ENCODE measurements at places on chromosomes 7 and 10.

- no peak for DNase-seq
Measured at GRCh38 chr10:113228530-113228929, 278.5 kb downstream of the TCF7L2 start.

- DNase-seq: no peak
Measured at GRCh38 chr10:66538908-66539307, 386.9 kb upstream of the LRRTM3 start.

DNA sequence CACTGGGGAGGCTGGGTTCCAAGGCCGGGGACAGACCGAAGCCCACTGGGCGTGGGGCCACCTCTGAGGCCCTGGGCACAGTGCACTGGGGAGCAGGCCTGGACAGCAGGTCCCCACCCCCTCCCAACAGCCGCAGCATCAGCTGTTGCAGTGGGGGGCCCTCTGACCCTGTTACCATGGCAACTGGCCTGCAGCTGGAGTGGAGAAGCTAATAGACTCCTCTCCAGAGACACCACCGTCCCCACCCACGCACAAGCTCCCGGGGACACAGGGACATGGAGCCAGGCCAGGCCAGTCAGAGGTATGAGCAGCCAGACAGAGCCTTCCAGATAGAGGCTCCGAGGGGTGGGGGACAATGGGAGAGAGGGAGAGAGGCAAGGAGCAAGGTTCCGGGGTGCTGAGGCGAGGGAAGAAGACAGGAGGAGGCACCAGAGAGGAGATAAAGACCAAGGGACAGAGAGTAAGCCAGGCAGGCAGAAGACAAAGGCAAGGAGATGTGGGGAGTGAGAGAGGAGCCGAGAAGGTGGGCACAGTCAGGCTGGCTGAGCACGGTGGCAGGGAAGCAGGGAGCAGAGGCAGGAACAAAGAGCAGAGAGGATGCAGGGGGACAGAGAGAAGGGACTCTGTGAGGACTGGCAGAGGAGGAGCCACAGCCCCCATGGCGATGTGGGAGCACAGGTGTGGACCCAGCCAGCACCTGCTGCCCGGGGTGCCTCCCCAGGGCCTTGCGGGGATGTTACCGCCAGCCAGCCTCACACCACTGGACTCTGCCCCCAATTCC is 6.7 kb downstream of the KCNH2 start:
- DNase-seq: peak; percentile 80

DNA sequence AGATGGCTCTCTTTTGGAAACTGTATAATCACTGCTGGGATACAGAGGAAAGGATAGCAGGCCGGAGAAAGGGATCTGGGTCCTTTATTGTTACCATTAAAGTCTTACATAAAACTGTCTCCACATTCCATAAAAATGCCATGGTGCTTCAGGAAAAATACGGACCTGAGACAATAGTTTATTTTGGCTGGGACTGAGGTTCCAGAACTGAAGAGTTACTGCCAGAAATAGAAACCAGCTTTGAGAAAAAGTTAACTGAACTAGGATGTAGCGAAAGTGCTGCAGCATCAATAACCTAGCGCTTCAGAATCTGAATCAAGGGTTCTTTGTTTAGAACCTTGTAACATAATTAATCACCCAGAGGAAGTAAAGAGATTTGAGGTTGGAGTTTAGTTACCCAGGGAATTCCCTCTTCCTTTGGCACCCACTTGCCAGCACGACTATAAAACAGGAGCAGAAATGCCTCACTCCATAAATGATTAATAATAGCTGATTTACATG is 38.0 kb downstream of the MEOX2 start:
- DNase-seq: no peak

DNA sequence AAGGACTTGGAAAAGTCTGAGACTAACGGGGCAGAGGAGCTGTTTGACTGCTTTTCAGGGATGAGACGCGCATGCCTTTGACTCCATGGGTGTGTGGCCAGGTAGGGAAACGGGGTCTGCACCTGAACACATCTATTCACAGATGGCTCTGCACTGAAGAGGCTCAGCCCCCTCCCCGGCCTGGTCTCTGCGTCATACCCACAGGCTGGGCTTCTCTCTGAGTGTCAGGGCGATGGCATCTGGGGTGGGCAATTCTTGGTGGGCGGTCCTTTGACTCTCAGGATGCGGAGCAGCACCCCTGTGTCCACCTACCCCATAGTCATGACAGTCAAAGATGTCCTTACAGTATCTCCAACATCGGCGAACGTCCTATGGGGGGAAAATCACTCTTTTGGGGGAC is 23.0 kb downstream of the PFKP start:
- no peak for DNase-seq

- DNase-seq: no peak
Measured at GRCh38 chr10:117246997-117247671, 6.2 kb downstream of the SLC18A2 start.

- DNase-seq: no peak
Measured at GRCh38 chr10:6274040-6274439, 71.3 kb downstream of the PFKFB3 start.

- DNase-seq: no peak
Measured at GRCh38 chr10:51918884-51919325, 219.5 kb upstream of the CSTF2T start.

Data from right hindlimb (tissue), 1 donor.